DMS 273 treated with DMSO at 0.1 percent for 48 hours (cell line): ENCODE measurements at places on chromosomes 13 and 19.
A peak's percentile ranks its signal among the peaks of the same experiment; 100 is the strongest.

DNA sequence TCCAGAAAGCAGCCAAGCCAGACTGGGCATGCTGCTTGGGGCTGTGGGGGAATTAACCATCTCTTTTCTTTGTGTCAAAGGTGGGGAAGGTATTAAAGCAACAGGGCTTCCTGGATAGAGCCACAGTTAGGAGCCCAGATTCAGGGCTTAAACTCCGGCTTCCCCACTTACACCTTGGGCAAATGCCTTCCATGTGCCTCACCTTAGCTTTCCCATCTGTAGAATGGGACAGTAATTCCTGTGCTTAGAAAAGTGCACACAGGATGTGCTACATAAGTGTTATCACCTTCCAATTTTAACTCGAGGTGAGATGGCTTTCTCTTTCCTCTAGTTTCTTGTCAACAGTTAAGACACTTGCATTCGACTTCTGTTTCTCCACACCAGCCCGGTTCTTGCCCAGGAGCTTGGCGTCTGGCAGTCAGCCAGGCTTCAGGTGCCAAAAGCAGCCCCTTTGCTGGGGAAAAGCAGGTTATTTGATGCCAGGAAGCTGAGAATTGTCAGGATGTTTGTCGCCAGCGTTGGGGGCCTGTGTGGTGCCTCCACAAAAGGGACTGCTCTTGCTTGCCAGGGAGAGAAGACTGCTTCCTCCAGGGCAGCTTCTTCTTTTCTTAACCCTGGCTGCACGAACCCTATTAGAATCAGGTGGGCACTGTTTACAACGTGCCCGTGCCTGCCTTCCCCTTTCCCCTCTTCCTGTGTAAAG, 79.2 kb downstream of the SIPA1L3 start:
- DNase-seq, result no peak

DNA sequence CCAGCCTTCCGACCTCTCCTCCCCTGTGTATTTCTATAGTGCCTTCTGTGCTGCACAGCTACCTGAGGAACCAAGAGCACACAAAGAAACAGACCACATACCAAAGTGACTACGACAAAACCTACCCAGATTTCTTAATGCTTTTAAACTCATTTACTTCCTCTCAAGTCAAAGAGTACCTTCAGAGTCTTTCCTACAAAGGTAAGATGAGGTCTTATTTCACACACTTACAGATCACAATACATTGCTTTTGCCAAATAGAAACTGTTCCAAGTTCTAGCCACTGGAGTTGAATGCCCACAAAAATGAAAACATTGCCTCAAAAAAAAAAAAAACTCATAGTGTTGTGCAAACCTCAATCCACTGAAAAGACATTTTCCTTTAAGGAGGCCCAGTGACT, 36.4 kb downstream of the TEX26 start:
- DNase-seq, result no peak

DNA sequence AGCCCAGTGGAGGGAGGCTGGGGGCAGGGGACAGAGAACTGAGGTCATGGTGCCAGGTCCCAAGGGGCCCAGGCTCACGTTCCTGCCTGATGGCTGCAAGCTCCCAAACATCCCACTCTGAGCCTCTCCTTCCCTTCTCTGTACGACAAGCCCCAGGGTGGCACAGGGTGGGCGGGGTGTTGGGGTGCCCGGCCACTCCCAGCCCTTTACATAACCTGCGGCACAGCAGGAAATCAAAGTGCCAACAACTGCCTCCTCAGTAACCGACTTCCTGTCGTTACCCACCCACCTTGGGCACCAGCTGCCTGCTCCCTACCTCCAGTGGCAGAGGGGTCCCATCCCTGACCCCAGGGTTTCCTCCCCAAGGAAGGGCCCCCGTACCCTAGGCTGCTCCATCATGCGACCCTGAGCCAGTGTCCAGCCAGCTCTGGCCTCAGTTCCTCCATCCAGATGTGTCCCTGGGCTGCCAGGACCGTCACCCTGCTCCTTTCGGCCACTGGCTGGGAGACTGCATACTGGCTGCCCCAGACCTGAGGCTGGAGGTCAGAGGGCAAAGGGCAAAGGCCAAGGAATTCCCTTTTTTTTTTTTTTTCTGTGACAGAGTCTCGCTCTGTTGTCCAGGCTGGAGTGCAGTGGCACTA, 27.7 kb upstream of the NFIC start:
- no peak for DNase-seq

GRCh38 chr13:39347926-39348901, 254.8 kb downstream of the LHFPL6 start:
- no peak for DNase-seq

- DNase-seq, result no peak
Observed at GRCh38 chr19:58345558-58345957, 7.7 kb downstream of the A1BG start.

GRCh38 chr13:58992478-58993042, 1171.2 kb downstream of the DIAPH3 start:
- no peak for DNase-seq

DNA sequence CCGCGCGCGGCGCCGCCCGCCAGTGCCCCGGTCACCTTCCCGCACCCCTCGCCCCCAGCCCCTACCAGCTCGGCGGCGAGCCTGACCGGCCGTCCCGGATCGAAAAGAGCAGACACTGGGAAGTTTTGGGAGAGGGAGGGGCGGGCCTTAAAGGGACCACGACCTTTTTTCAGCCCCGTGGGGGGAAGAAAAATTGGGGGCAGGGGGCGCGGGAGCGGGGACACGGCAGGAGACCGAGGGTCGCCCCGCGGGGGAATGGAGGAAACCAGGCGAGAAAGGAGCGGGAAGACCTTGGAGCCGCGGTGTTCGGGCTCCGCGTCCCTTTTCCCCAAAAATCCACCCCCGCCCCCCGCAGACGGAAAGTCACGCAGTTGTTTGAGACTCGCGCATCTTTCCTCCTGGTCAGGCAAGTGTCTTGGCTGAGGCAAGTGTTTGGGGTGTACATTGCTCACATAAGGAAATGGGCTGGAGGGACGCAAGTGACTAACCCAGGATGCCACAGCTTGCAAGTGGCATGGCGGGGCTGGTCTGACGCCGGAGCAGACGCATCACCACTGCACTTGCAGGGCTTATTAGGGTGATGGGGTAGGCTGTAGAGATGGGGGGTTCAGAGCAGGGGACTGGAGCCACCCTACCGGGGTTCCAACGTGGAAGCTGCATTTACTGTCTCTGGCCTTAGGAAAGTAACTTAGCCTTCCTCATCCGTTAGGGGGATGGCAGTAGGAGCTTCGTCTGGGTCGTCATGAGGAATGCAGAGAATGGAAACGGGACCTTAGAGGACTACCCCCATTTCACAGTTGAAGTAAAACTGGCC, 2.7 kb upstream of the HNRNPL start:
- no peak for DNase-seq

- no peak for DNase-seq
Observed at GRCh38 chr19:38522915-38523314, 89.4 kb downstream of the RYR1 start.

GRCh38 chr19:29837448-29837981, 25.7 kb downstream of the CCNE1 start:
- no peak for DNase-seq

DNA sequence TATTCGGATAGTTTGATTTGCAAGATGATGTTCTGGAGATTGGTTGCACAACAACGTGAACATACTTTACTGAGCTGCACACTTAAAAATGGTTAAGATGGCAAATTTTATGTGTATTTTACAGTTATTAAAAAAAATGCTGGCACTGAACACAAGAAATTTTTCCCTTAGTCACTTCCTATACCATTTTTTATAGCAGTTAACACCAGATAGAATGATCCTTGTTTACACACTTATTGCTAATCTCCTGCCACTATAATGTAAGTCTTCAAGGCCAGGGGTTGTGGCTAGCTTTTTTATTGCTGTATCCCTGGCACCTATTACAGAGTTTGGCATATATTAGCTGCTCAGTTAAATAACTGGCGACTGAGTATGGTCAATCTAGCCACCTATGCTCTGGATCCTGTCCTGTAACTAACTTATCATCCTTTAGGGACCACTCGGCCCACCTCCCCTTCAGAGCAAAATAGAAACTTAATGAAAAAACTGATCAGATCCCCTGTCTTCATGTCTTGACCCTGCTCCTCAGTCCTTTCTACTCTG, 2.0 kb upstream of the EBPL start:
- DNase-seq, result no peak

GRCh38 chr19:45778010-45778661, 4.2 kb downstream of the DMPK start:
- no peak for DNase-seq

- no peak for DNase-seq
Observed at GRCh38 chr13:91702411-91702810, 304.0 kb downstream of the GPC5 start.

DNA sequence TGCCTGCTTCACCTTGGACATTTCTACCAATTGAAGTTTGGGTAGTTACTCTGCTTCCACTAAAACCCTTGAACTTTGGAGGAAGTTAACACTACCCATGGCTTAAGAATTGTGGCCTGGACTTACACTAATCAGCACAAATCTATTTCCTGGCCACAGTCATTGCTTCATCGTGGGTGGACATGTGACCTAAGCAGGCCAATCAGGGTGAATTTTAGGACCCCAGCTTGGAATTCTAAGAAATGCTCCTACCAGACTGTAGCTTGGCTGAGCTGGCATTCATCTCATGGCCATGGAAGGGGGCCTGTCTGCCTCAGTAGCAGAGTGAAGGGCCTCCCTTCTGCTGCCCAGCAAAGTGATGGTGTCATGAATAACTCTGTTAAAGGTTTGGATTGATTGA, 58.3 kb upstream of the SLC15A1 start:
- no peak for DNase-seq

DNA sequence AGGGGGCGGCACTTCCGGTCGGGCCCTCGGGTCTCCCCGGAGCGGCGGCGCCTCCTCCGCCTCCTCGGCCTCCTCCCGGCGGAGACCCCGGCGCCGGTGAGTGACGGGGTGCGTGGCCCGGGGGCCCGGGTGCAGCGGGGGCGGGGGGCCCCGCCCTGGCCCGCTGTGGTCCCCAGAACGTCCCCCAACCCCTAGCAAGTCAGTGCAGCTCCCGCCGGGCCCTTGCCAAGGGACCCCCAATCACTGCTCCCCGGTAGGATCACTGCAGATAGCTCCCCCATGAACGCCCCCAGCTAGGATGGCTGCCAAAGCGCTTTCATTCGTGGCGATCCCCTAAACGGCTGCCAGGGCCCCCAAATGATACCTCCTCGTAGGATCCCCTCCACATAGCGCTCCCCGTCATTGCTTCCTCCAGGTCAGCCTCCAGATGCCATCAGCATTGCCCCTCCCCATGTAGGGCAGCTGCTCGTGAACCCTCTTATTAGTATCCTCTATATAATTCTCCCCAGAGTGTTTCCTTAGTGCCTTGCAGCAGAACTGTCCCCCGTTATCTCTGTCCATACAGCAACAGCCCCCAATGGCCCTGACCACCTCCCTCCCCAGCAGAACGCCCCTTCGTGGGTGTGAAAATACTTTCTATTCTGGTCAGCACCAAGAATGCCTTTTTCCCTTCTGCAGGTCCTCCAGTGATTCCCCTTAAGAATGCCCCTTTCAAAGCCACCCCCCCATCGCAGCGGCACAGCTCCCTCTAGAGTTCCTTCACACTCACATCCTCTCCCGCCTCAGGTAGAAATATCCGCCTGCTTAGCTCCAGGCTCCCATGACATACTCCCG, at the start of gene ZNF865:
Gene ZNF865 (plus strand): TSS at position 11 of the 834 bp plus-strand sequence. CDS start 7,972 bp downstream, outside the sequence.
- peak; percentile 54 for DNase-seq

GRCh38 chr19:52138278-52138982, 1.3 kb downstream of the ZNF616 start:
- DNase-seq, result peak; percentile 53

DNA sequence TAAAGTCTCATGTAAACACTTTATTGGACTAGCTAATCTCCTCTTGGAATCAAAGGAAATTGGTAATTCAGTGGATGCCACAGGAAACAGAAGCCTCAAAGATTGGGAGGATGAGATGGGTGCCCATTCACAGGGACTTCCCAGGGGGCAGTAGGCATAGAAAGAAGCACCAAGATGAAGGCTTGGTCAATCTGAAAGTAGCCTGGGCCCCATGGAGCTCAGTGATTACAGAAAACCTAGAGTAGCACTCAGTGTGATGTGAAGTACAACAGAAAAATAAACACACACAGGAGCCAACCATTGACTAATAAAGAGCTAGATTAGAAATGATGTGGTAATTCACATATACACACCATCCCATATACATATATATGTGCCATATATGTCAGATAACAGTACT, 560.6 kb downstream of the TBC1D4 start:
- DNase-seq, result no peak

GRCh38 chr13:75352641-75353327, 129.2 kb downstream of the TBC1D4 start:
- no peak for DNase-seq

GRCh38 chr19:47819858-47820257, 1.9 kb upstream of the CRX start:
- DNase-seq, result no peak

DNA sequence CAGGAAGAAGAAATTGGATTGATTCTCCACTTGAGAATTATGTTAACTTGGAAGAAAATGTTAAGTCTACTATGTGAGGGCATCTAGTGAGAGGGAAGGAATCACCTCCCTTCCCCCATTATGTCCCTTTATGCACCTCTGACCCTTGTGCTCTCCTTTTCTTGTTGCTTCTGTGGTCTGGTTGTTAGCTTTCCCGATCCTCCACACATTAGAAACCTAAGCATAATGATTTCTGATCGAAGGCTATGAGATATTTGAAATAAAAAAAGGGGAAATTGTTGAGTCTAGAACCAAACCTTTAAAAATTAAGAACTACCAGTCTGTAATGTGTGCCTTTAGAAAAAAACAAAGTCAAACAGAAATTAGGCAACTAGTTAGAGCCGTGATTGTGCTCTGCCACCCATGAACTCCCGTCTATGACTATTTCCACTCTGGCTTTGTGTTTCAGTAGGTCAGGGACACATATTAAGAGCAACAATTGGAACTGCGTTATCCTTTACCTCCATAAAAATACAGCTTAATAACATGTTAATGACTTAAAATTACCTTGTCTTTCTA, 463 bp upstream of the GPC6 start:
- DNase-seq, result no peak

- DNase-seq, result no peak
Observed at GRCh38 chr19:9971166-9971897, 35.0 kb upstream of the OLFM2 start.

DNA sequence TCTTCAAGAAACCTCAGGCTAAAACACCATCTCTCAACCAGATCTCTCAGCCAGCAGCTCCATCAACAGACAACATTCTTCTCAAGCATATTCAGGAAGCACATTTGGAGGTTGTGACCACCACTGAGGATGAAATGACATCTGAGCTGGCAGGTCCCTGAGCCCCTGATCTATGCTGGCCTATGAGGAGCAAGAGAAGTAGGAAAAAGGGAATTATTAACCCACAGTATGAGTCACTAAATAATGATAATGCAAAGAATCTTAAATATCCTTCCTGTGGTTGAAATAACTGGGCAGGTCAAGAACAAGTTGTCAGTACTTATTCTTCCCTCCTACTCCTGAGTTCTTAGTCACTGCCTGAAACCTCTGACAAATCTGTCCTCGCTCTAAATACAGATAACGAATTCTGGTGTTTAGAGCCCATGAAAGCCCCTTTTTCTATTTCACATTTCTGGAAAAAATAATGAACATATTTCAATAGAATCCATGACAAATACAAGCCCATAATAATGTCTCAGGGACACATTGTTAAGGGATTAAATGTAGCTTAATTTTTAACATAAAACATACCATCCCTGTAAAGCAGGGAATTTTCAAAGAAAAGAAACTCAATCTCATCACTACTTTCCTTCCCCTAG, 225.8 kb upstream of the IRS2 start:
- no peak for DNase-seq
